ENCODE measurements at places on chromosomes 7 and 10.

- DNase-seq, result peak; percentile 22
These were observed 3.5 kb downstream of the MKRN1 start for GRCh38 chr7:140475747-140476333.

- no peak for DNase-seq
These were observed 4.4 kb downstream of the DDIT4 start for GRCh38 chr10:72277996-72278667.

GRCh38 chr7:140659856-140660255, 12.9 kb upstream of the ADCK2 start:
- DNase-seq, result no peak

GRCh38 chr10:68052463-68052862, 22.6 kb downstream of the HERC4 start:
- no peak for DNase-seq
